ENCODE measurements at places on chromosomes 5 and 9.

- peak; percentile 28 for DNase-seq
Observed at GRCh38 chr9:91071184-91071990, 269.8 kb downstream of the SYK start.

DNA sequence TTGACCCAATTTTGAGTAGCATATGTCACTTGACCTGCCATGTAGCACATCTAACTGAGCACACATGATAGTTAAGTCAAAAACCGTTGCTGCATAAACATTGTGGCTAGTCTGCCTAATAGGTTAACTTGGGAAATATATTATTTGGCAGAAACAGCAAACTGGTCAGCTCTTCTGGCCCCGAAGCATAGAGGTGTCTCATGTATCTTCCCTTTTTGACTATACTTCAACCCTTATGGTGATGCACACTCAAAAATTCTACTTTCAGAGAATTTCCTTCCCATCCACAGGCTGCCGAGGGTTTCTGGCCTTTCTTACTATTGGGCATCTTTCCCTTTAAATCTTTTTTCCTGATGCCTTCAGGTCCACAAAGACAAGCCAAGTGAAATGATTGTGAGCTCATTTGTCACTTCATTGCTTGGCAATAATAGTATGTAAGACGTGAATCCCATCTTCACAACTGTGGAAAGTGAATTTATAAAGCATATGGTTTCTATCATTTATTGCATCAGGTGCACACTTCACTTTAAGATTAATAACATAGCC is 41.2 kb downstream of the MOCS2 start:
- no peak for DNase-seq

DNA sequence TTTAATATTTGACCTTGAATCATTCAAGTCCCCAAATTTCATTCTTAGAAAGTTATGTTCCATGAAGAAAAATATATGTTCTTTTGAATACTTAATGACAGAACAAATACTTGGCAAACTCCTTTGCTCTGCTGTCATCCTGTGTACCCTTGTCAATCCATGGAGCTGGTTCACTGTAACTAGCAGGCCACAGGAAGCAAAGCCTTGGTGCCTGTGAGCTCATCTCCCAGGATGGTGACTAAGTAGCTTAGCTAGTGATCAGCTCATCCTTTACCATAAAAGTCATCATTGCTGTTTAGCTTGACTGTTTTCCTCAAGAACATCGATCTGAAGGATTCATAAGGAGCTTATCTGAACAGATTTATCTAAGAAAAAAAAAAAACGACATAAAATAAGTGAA is 65.4 kb downstream of the WDR41 start:
- no peak for DNase-seq

DNA sequence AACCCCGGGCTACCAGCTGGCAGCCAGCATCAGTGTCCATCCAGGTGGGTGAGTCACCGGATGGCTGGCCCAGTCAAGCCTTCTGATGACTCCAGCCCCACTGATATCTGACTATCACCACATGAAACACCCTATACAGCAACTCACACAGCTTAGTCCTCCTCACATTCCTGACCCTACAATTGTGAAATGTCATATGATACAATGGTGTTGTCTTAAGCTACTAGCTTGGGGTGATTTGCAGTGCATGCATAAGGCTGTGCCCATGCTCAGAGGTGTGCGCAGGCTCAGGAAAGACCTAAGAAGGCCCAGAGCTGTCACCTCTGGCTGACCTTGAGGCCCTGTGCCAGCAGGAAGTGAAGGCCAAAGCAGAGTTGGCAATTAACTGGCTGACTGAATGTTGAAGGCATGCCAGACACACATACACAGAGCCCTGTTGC is 21.5 kb upstream of the SEMA4D start:
- DNase-seq: no peak

GRCh38 chr9:972501-973294 is 3.8 kb upstream of the DMRT3 start:
- no peak for DNase-seq

DNA sequence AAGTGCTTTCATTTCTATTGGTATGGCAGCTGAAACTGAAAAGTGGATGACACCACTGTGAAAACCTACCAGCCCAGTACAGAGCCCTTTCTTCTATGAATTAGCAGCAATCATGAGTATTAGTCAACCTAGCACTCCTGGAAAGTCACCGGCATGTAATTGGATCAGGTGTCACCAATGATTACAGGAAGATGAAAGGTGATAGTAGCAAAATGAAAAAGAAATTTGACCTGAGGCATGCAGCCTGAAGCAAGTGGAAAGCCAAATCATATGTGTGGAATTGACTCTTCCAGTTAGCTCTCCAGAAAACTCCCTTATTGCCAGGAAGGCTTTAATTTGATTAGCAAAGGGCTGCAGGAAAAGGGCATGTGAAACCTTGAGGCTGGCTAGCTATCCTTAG is 81.2 kb upstream of the NAA35 start:
- no peak for DNase-seq

- DNase-seq: no peak
Observed at GRCh38 chr5:42284584-42284983, 138.7 kb upstream of the GHR start.

Data from activated T-cell treated with anti-CD3 and anti-CD28 coated beads, Interleukin-2, amount 50 U/mL, for 4 hours (primary cell).